ENCODE measurements at places on chromosomes 1 and 21.
A peak's percentile ranks its signal among the peaks of the same experiment; 100 is the strongest.

DNA sequence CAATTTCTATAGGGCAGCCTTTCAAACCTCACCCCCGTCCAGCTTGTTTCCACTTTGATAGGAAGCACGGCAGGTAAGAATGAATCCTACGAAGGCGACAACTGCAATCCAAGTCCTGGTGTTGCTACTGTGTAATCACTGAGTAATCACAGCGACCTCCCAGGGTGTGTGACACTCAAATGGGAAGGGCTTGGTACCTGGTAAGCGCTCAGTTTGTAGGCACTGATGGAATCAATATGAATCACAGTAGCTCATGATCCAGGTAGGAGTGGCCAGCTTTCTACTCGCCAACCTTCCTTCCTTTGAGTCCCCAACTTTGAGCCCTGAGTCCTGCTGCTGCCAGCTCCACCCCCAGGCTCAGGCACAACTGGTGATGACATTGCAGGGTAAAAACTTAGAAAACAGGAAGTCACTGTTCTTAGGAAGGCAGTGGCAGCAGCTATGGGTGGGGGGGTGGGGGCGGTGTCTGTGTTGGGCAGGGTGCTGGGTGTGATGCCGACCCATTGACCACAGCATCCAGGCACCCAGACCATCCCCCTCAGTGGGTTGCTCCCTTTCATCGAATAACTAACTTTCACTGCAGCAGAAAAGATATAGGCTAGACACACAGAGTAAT is 70.7 kb downstream of the CD247 start:
- DNase-seq: peak; percentile 90

DNA sequence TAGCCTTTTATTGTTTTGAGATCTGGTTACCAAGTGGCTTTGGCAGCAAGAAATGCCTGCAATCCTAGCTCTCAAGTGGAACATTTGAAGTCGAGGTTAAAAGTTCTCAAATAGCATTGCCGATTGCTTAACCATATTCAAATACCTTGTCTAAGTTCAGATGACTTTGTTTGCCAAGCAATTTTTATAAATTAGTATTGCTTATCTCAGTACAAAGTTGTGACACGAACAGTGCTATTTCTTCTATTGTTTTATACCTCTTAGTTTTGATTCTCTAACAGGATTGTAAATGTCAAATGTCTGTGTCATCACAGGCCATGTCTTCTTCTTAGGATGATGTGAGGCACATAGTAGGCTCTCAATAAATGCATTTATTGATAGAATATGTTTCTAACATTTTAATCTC is 633.3 kb downstream of the PTPRC start:
- DNase-seq: no peak

- no peak for DNase-seq
These were observed 305.0 kb downstream of the ST6GALNAC3 start for GRCh38 chr1:76379506-76379905.

- DNase-seq: no peak
These were observed 33.2 kb downstream of the TRAF5 start for GRCh38 chr1:211359876-211360275.

DNA sequence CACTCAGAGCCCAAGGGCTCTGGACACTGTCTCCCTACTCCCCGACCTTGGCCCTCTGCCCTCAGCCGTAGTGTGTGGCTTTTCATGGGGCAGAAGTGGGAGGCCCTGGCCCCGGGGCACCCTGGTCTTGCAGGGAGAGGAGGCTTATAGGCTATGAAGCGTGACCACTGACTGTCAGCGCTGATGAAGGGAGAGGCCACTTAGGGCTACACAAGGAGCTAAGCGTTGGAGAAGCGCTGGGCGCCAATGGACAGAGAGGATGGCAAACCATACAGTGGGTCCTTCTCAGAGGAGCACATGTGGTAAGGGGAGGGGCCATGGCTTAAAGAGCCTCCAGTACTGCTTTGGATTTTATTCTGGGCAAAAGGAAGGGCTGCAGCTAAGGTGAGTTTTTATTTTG is 7.9 kb downstream of the CRABP2 start:
- no peak for DNase-seq

- DNase-seq: peak; percentile 70
These were observed 24.9 kb upstream of the CTBS start for GRCh38 chr1:84598846-84599741.

- DNase-seq: no peak
These were observed 7.6 kb upstream of the GADD45A start for GRCh38 chr1:67677408-67677807.

DNA sequence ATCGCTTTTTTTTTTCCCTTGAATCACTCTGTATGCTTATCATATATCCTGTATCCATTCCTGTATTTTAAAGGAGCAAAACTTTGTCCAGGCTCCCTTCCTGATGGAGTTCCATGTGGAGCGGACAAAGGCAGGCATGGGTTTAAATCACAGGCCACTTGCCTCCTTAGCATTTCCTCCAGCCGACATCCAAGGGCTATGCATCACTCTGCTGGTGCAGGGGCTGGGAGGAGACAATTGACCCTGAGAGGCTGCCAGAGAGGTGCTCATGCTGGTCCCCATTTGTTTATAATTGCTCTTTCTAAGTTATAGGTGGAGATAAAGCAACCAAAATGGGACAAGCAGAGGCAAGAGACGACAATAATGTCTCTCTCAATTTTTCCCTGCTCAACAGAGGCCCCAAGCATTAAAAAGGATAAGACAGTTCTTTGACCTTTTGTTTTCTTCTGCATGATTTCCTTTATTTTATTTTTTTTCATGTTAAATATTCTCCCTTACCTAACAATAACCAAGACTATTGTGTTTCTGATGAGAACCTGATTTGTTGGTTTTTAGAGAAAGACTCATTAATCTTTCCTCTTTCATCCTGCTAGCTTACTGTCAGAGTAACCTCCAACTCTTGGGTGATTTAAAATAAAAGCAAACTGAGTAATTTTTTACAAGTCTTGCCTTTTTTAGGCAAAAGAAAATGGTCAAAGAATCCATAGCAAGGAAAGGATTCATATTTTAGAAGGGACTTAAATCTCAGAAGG is 353.7 kb downstream of the ADGRL2 start:
- no peak for DNase-seq

GRCh38 chr1:175494011-175494554 is 249.3 kb downstream of the TNR start:
- DNase-seq: no peak

DNA sequence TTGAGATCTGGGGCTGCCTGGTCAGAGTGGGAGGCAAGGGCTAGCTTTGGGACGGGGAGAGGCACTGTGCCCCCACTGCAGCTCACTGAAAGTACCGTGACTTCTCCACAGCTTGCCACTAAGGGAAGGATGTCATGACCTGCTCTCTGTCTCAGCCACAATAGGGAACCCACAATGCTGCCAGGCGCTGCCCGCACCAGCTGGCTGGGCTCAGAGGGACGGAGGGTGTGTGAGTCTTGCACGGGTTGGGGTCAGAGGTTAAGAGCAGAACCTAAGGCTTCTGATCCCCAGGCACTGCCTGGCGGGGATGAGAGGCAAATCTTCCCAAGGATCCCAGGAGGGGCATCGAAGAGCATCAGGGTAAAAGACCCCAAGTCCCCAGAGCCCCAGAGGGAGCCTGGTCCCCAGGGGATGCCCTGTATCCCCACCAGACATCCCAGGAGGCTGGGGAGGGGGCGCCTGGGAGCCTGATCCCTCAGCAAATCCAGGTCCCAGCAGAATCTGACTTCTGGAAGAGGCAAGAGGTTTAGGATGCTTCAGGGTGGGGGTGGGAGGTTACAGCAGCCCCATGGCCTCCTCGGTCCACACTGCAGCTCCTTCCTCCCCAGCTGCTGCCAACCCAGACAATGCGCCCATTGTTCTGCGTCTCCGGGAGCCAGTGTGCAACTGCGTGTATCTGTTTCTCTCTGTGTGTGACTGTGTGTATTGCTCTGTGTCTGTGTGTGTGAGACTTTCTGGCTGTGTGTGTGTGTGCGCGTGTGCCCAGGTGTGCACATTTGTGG is 2.0 kb upstream of the MARCKSL1 start:
- DNase-seq: peak; percentile 27

- no peak for DNase-seq
These were observed 612.1 kb downstream of the MRPL39 start for GRCh38 chr21:24995216-24995615.

DNA sequence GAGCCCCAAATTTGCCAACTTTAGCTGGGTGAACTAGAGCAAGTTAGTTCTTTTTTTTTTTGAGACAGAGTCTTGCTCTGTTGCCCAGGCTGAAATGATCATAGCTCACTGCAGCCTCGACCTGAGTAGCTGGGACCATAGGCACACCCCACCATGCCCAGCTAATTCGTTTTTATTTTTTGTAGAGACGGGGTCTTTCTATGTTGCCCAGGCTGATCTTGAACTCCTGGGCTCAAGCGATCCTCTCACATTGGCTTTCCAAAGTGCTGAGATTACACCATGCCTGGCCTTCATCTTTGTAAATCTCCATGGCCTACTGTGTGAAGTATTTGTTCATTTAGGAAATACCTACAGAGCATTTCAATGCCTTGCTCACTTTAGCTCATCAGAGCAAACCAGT is 105.6 kb upstream of the SLC44A3 start:
- no peak for DNase-seq

GRCh38 chr1:226882631-226883409 is 12.4 kb downstream of the PSEN2 start:
- peak; percentile 84 for DNase-seq

- DNase-seq: no peak
These were observed 131.7 kb upstream of the USH2A start for GRCh38 chr1:216554934-216555333.
